CD4-positive, alpha-beta T cell treated with Interferon alpha-2 for 1 hour (primary cell): ENCODE measurements at places on chromosomes 5 and 9.

- no peak for DNase-seq
Measured at GRCh38 chr9:88891040-88891439, 100.2 kb upstream of the S1PR3 start.

DNA sequence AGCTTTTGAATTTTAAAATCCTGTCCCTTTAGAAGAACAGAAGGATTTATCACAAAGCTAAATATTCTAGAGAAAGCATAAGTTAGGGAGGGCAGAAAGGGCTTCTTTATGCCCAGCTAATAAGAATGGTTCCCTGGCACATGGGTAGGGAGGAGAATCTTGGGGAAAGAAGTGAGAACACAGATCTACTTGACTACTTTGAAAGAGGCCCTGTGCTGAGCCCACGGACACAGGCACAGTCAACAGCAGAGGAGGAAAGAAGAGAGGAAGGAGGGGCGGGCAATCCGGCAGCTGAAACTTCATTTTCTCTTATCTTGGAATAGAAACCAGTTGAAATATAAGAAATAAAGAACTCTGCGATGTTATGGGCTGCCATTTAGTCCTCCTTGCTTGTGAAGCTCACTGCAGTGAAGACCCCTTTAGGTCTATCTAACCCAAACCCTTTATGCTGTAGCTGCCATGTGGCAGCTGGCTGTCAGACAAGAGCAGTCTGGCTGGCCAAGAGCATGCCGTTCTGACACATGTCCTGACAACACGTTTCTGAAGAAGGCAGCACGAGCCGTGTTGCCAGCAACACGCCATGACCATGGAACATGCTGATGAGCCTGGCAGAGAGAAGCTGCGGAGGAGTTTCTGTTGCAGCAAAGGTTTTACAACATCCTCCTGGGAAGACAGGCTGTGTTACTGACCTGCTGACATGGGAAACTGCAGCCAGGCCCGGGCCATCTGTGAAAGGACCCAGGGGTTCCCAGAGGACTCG is 34.2 kb downstream of the ABLIM3 start:
- DNase-seq, result no peak

GRCh38 chr5:142201471-142201887 is 92.9 kb downstream of the NDFIP1 start:
- DNase-seq, result no peak

DNA sequence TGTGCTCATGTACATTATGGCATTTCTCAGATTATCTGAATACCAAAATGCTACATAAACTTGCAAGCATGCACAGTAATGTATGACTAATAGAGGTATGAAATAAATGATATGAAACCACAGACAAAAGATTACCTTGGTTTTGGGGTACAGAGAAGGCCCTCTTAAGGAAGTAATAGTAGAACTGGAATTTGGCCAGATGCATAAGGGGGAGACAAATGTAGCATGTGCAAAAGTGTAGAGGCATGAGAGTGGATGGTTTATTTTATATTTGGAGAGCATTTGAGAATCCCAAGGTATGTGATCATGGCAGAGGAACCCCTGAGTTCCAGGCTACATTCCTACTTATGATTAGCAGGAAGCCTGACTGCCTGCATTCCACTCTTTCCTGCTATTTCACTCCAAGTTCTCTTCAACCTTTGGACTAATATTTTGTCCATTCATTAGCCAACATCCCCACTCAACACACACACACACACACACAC is 74.2 kb downstream of the MAMDC2 start:
- no peak for DNase-seq

DNA sequence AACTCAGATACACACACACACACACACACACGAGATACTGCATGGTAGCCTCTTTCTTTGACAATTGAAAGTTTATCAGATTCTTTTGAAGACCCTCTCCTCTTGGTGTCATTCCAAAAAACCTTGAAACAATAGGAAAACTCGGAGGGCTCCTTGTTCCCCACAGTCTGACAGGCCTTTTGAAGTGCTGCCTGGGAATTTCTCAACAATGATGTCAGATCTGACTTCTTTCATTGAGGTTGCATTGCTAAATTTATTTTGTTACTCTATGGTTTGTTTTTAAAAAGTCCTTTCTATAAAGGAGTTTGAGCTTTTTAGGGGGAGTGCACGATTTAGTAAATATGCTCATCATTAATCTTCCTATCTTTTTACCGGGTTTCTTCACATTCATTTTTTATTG is 583.9 kb downstream of the SEMA5A start:
- DNase-seq, result no peak
